ENCODE measurements at places on chromosomes 5 and 9.
A peak's percentile ranks its signal among the peaks of the same experiment; 100 is the strongest.

- DNase-seq = no peak
Measured at GRCh38 chr9:27595733-27596132, 22.5 kb upstream of the C9orf72 start.

DNA sequence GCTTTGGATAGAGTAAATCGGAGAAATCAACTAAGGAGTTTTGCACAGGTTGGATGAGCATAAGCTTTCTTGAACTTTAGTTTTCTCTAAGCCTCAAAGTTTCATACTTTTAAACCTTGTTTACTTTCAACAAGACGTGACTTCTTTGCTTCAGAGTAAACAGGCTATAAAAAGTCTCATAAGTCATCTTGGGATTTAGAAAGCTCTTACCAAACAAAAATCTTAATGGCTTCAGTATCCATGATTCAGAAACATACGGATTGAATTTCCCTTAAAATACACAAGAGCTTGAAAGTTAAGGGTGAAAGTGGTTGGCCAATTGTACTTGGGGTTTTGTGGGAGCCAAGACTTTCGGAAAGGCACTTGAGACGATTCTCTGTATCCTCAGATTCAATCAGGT lies 270.9 kb upstream of the ANKH start:
- no peak for DNase-seq

GRCh38 chr9:126523611-126524111 lies 90.1 kb upstream of the LMX1B start:
- DNase-seq = no peak

- no peak for DNase-seq
Measured at GRCh38 chr5:178419651-178420050, 170.5 kb downstream of the COL23A1 start.

DNA sequence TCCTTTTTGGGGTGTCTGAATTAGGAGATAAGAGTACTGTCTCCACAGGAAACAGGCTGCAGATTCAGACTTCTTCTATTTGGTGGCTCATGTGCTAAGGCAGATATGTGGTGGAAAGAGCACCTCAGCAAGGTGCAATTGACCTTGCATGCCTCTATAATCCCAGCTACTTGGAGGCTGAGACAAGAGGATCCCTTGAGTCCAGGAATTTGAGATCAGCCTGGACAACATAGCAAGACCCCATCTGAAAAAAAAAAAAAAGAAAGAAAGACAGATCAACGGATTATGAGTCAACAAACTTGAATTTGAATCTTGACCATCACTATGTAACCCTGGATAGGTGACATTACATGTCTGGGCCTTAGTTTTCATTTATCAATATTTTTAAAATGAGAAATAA lies 44.4 kb downstream of the RFK start:
- no peak for DNase-seq

DNA sequence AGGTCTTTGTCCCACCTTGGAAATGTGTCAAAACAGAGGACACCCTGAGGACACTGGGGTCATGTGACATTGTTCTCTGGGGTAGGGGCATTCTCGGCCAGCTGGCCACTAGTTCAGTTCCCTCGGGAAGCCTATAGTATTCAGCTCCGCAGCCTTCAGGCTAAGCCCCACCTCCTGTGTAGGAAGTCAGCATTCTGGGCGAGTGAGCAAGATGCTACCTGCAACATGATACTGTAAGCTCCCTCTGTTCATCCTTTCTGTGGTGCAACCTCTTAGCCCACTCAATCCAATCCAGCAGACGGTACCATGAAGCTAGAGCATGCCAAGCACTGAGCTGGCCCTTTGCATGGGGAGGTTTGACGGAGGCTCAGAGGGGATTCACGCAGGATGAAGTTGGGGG lies 5.3 kb downstream of the NTNG2 start:
- DNase-seq = no peak

DNA sequence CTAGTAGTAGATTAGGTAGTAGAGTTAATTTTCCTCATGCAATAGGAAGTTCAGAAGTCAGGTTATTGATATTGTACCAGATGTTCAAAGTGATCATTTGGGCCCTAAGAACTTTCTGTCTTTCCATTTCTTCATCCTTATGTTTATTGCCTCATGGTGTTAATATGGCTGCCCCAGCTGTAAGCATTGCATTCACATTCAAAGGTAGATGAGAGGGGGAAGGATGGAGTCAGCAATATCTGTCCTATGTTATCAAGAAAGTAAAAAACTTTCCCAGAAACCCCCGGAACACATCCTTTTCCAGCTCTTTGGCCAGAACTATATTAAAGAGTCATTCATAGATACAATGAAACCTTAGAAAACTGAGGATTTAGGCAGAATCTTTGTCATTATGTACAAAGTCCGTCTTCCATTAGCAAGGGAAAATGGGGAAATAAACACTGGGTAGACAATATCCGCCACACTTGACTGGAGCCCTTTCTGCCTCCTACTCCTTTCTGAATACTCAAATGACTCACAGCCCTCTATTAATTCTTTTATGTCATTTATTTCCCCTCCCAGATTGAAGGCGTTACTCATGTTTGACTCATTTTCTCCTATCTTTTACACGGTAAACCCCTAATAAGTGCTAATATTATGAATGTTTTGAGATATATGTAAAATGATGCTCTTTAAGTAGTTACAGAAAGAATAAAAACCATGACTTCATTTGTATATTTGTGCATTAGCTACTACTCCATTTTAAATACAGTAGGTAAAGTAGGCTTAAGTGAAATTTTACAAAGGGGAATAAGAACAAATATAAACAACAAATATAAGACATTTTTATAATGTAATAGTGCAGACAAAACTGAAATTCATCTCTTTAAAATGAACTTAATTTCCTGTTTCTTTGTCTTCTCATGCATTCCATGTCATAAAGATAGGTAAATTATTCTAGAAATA lies 127.6 kb downstream of the SLF1 start:
- no peak for DNase-seq

DNA sequence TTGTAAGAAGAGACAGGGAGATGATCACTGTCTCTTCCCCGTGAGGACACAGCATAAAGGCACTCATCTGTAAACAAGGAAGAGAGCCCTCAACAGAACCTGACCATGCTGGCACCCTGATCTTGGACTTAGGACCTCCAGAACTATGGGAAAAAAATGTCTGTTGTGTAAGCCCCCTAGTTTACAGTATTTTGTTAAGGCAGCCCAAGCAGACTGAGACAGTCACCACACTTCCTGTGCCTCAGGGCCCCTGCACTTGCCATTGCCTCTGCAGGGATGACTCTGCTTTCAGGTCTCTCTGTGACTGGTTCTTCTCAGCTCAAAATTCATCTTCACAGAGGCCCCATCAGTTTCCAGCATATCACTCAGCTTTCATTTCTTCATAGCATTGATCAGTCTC lies 372.1 kb downstream of the TLE1 start:
- no peak for DNase-seq

- no peak for DNase-seq
Measured at GRCh38 chr5:133247151-133247709, 195.4 kb downstream of the HSPA4 start.

DNA sequence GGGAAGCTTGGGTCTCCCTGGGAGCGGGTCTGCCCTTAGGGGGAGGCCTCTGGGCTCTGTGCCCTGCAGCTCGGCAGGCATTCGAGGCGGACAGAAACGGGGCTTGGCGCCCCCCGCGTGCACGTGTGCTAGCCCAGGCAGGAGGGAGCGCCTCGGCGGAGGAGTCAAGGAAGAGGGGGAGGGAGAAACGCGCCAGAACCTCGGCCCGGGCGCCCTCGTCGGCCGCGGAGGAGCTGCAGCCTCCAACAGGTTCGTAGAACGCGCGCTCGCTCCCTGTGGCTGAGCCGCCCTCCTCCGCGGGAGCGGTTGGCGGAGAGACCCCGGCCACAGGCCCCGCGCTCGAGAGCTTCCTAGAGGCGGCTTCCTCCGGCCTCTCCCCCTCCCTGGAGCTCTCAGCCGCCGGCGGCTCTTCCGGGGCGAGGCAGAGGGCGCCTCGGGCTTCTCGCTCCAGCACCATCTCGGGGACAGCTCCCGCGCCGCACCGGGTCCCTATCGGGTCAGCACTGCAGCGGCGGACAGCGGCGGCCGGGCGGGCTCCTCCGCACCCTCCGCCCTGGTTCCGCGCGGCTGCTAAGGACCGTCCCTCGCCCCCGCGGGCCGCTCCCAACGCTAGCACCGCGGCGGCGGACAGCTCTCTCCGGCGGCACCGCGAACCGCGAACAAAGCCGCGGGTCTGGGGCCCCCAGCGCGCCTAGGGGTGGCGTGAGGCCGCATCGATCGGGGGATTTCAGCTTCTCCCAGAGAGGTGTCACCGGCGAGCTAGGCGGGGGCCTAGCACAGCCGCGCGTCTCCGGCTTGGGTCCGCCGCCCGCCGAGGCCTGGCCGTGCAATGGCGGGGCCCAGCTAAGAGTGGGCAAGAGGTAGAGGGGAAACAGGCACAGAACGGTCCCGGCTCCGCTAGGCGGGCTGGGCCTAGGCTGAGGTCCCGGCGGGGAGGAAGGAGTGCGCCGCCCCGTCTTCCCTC lies 74.6 kb upstream of the CPLX2 start:
- peak; percentile 97 for DNase-seq

DNA sequence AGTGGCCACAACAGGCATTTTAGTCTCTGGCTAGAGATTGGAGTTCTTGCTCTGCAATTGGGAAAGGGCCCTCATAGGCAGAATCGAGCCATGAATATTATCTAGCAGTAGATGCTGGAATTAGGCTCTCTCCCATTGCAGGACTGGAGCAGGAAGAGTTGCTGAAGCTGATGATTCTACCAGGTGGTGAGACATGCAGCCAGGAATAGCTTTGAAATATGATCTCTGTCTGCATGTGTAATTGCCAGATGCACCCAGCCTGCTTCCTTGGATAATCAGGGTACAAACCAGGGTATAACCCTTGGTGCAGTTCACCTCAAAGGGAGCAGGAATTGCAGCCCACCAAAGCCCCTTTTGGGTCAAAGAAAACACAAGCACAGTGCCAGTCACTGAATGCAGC lies 211.4 kb upstream of the FTMT start:
- no peak for DNase-seq

DNA sequence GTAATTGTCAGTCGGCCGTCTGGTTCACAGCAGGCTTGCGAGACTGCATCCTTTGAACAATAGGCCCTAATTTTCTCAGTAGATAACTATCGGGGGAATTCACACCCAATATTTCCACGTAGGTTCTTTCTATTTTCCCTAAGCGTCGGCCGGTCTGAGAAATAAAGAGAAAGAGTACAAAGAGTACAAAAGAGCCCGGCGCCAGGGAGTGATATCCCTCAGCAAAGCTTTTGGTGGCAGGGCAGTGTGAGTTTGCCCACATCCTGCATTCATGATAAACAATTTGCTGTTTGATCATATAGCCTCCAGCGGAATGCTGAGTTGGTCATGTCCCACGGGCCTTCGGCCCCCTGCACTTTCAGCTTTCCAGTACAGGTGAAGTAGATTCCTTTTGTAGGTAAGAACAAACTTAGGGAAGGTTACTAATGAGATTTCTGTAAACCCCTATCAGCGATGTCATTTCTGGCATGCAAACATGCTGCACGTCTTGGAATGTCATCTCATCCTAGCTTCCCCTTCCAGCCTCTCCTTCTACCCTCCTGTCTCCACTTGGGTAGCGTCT lies 4.7 kb upstream of the PTGR1 start:
- DNase-seq = no peak

- DNase-seq = no peak
Measured at GRCh38 chr5:60788863-60789513, 55.1 kb downstream of the ELOVL7 start.

DNA sequence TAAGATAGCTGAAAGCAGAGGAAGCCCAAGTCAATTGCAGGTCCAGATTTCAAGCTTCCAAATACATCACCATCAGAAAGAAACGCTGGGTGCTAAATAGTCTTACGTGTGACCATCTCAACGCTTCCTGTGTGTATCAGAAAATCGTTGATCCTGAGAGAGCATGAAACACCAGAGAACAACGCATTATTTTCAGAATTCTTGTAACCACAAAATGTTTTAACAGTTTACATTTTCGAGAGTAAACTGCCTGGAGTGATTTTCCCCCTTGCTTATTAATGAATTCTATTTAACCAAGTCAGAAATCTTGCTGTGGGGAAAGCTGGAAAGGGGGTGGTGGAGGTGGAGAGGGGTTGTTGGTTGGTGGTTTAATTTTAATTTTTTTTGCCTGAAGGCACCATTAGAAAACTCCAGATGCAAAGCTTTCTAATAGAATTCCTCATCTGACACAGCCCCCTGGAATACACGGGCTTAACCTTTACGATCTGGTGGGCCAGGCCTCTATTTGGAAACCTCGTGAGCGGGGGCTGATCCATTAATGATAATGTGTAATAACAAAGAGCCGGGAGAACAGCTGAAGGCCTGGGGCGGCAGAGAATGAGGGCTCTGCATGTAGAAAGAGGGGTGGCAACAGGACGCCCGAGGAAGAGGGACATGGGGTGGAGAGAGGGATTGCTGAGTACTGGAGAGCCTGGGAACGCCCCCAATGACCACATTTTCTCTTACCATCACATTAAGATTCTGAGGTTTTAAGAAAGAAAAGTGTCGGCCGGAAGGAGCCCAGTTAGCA lies 124.5 kb upstream of the NFIB start:
- no peak for DNase-seq

- no peak for DNase-seq
Measured at GRCh38 chr5:173630724-173631365, 14.4 kb upstream of the BOD1 start.

DNA sequence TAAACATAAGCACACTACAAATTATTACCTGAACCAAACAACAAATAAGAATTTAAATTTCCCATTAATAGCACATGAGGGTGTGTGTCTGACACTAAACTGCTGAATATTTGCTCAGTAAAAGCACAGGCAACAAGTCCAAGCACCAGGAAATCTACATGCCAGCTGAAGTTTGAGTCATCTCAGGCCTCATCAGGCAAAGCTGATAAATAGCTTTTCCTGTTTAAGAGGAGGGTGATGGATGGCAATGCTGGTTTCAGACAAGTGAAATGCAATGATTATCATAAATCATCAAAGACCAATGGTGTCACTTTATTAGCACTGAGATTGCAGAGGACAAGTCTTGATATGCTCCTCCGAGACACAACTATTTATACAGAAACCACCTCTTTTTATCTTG lies 1668.0 kb upstream of the C9orf72 start:
- no peak for DNase-seq

DNA sequence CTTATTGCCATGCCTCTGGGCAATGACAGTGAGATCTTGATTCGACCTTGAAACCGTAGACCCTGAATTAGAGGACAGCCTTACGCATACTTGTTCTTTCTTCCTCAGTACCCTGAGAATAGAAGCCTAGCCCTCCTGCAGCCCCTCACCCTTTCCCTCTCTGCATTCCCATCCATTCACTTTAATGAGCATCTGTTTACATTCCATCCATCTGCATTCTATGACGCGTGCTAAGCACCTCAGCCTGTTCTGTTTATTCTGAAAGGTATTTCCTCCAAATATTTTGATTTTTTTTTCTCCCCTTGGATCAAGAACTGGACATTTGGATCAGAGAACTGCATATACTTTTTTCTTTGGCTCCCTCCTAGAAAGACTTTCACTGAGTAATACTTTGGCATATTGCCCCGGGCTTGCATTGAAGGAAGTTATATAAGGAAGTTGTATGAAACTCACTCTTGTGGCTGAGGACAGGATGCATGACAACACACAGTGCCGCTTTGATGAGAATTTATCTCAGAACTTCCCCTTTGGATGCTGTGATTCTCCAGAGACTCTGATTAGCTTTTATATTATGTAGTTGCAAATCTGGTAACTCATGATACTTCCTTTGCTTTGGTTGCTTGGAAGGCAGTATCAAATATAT lies 15.7 kb downstream of the TMEM8B start:
- no peak for DNase-seq

GRCh38 chr5:149496166-149496565 lies 55.1 kb downstream of the CSNK1A1 start:
- no peak for DNase-seq

GRCh38 chr9:13786131-13786530 lies 506.6 kb upstream of the MPDZ start:
- DNase-seq = no peak

All from mesothelial cell of epicardium (in vitro differentiated cells).